ENCODE measurements at places on chromosomes 6 and 20.

GRCh38 chr6:129866256-129866655 is 5.1 kb upstream of the TMEM244 start:
- no peak for DNase-seq

GRCh38 chr6:9540534-9541126 is 874.2 kb downstream of the TFAP2A start:
- peak; percentile 86 for DNase-seq

DNA sequence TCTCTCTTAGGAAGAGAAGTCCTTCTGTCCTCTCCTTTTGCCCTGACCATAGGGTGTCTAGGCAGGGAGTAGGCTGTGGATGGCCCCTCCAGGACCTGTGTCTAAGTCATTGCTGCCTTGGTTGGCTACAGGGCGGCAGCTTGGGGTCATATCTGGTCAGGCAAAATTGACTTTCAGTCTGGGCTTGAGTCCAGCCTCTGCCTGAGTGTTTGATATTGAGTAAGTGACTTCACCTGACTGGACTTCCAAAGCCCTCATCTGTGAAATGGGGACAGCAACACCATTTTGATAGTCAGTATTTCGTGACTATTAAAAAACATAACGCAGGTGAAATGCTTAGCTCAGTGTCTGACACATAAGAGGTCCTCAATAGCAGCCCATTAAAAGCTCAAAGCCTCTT is 4.6 kb downstream of the TGM3 start:
- DNase-seq, result no peak

GRCh38 chr6:3159805-3160781 is 2.7 kb upstream of the TUBB2A start:
- DNase-seq, result no peak

GRCh38 chr6:20109526-20109925 is 102.7 kb downstream of the MBOAT1 start:
- DNase-seq, result no peak

DNA sequence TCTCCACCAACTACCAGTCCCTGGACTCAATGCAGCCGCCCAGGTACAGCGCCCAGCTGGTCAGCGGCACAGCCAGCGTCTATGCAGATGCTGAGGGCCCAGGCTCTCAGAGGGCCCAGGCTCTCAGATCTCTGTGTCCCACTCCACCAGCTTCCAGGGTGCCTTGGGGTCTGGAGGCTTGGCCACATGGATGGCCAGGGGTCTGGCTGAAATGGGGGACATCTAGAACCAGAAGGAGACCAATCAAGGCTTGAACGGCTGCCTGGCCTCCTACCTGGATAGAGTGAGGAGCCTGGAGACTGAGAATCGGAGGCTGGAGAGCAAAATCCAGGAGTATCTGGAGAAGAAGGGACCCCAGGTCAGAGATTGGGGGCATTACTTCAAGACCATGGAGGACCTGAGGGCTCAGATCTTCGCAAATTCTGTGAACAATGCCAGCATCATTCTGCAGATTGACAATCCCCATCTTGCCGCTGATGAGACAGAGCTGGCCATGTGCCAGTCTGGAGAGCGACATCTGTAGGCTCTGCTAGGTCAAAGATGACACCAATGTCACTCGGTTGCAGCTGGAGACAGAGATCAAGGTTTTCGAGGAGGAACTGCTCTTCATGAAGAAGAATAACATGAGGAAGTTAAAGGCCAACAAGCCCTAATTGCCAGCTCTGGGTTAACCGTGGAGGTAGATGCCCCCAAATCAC is 44.1 kb upstream of the GRM4 start:
- no peak for DNase-seq

GRCh38 chr6:112927641-112928320 is 580.7 kb downstream of the RFPL4B start:
- no peak for DNase-seq

DNA sequence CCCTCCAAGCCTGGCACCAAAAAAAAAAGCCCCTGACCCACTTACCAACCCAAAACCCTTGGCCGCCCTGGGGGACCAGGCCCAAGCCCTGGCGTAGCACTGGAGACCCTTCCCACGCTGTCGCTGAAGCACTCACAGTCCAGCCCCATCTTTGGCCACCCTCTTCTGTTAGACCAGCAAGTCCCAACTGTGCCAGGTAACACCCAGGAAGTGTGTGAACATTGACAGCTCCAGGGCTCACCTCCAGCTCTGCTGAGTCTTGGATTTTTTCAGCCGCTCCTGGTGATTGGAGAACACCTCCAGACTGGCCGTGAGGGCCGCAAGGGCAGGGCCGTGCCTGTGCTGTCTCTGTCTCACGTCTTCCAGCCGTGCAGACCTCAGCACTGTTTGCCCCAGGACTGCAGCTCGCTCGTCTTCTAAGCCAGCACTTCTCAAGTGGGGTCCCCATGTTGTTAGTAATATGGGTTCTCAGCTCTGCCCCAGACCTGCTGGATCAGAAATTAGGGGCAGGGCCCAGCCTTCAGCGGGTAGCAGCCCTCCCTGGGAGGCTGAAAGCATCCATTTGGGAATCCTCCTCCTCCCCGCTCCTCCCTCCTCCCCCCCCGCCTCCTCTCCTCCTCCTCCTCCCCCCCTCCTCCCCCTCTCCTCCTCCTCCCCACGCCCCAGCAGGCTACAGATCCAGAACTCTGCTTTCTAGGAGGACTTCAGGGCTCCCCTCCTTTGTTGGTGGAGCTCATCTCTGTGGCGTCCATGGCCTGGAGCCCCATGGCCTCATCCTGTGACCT is 18.1 kb downstream of the NPEPL1 start:
- no peak for DNase-seq

DNA sequence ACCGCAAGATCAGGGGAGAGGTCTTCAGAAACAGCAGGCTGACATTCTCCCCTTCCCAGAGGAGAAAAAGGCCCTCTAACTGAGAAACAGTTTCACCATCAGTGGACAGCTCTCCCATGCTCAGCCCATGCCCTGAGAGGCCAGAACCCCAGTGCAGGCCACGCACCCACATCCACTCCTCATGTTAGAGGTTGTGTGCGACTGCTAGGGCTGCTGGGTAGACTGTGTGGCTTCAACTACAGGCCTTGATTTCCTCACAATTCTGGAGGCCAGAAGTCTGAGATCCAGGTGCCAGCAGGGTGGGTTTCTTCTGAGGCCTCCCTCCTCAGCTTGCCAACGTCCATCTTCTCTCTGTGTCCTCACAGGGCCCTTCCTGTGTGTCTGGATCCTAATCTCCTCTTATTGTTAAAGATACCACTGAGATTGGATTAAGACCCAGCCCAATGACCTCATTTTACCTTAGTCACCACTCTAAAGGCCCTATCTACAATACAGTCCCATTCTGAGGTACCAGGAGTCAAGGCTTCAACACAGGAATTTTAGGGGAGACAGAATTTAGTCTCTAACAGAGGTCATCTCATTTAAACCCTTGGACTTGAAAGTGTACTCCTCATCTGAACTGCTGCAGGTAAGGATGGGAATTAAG is 67.7 kb upstream of the CD93 start:
- no peak for DNase-seq

DNA sequence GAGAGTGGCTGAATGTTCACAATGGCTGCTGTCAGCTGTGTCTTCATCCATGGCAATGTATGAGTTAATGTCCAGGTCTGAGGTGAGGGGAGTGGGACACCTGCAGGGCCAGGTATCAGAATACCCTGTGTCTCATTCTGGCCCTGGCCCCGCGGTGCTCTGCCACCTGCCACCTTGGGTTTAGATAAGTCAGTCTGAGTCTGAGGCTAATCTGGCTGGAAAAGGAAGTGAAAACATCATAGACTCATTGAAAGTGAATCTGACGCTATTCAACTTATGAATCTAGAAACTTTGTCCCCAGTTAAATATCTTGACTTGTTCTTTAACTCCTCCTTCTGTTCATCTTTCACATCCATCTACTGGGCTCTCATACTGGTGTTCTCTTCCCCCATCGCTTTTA is 267.1 kb upstream of the JAG1 start:
- no peak for DNase-seq

- DNase-seq, result no peak
Measured at GRCh38 chr20:63850689-63851547, 10.4 kb upstream of the ABHD16B start.

- DNase-seq, result no peak
Measured at GRCh38 chr6:3319610-3320200, 61.0 kb downstream of the PSMG4 start.

GRCh38 chr20:53692465-53693067 is 98.9 kb upstream of the ZNF217 start:
- DNase-seq, result peak; percentile 26

GRCh38 chr6:156955494-156956183 is 178.5 kb downstream of the ARID1B start:
- DNase-seq, result no peak
